ENCODE measurements at places on chromosomes 2 and 18.

GRCh38 chr2:161370981-161371380 is 45.1 kb upstream of the TBR1 start:
- no peak for DNase-seq

DNA sequence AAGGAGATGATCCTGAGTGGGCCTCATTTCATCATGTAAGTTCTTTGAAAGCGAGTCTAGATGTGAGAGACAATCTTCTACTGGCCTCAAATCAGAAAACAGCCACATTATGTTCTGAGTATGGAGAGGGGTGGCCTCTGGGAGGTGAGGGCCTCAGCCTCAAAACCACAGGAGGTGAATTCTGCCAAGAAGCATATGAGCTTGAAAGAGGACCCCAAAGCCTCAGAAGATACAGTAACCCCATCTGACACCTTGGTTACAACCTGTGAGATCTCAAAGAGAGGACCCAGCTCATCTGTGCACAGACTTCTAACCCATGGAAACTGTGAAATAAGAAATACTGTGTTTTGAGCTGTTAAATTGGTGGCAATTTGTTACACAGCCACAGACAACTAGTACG is 200.1 kb downstream of the ARHGAP15 start:
- DNase-seq = no peak

DNA sequence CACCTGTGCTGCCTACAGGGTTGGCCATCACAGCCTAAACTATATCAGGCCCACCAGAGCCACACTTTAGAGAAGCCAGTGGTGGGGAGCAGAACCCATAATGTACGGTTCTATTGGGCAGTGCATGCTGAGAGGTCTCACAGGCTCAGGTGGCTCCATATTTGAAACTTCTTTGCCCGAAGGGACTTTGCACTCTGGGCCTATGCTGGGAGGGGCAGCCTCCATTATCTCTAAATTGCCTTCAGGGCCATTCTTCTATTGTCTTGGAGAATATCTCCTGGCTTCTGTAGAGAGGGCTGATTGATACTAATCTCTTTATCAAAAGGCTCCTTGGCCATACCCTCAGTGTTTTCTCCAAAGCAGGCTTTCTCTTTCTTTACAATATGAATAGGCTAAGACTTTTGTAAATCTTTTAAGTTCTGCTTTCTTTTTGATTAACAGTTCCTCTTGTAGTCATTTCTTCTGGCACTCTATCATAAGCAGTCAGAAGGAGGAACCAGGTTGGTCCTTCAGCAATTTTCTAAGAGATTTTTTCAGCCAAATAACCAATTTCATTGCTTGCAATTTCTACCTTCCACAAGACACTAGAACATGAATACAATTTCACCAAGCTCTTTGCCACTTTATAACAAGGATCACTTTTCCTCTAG is 44.5 kb downstream of the RPE start:
- DNase-seq = no peak

GRCh38 chr2:230439590-230439989 is 23.6 kb downstream of the SP100 start:
- DNase-seq = peak; percentile 21

- no peak for DNase-seq
Observed at GRCh38 chr2:166651991-166652390, 157.9 kb upstream of the SCN7A start.

DNA sequence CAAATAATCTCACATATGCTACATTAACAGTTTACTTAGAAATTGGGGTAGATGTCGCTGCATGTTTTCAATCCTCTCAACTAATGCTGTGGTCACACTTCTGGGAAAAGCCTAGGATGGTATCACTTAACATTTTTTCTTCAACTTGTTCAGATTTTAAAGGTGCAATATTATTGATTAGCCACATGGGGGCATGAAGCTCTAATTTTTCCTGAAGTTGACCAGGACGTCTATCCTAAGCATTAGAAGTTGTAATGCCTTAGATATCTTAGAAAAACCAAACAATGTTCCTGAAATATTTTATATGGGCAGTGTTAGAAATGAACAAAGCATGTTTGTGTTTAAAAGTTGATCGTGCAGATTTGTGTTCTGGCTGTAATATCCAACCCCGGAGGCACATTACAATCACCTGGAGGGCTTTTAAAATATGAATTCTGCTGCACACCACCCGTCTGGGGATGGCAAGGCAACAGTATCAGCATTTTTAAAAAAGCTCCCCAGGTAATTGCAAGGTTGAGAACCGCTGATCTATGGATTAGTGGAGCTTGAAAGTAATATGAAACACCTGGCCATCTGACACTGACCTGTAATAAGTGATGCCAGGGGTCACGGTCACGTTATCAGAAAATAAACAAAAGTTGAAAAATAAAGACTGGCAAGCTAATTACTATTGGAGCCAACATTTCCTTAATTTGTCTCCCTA is 100.5 kb upstream of the LMAN1 start:
- DNase-seq = peak; percentile 2

DNA sequence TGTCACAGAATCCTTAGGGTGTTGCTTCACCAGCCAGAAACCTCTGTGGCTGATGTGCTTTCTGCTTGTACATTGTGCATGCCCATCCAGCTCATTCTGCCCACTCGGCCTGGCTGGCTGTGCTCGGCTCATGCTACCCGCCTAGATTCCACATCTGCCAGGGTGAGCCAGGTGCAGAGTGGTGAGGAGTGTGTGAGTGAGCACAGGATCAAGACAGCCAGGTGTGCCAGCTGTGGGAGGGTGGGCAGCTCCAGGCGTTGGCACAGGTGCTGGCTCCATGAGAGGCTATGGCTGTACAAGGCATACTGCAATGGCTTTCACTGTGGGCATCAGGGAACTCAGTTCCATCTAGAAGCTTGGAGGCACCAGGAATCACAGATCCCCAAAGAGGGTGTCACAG is 1321.8 kb upstream of the CRIM1 start:
- no peak for DNase-seq
